ENCODE measurements at places on chromosomes 7 and 10.

- DNase-seq = no peak
Measured at GRCh38 chr10:96230527-96230926, 40.8 kb downstream of the BLNK start.

- no peak for DNase-seq
Measured at GRCh38 chr10:125132344-125132743, 28.0 kb downstream of the CTBP2 start.

GRCh38 chr7:80175744-80176143 lies 41.1 kb downstream of the GNAI1 start:
- no peak for DNase-seq

- DNase-seq = no peak
Measured at GRCh38 chr7:10703981-10704380, 269.7 kb upstream of the PHF14 start.

- DNase-seq = no peak
Measured at GRCh38 chr10:20935931-20936330, 38.8 kb upstream of the NEBL start.

Measured in cerebellum (tissue), 4 donors.